IPS-NIHi11 (cell line): ENCODE measurements at places on chromosomes 1 and 21.

DNA sequence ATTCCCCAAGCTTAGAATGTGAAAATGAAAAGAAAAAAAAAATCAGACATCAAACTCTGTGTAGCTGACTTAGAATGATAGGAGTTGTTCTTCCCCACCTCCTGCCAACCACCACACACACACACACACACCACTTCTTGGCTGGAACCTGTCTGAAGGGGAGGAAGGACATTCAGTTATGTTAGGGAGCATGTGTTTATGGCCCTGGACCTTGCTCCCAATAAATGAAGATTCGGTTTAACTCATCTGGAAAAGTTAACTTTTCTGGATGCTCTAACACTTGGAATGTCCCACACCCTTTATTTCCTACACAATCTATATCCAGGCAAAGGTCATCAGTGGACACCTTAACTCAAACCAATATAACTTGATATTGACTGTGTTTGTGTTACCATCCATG, 112.4 kb downstream of the DAB1 start:
- no peak for DNase-seq

DNA sequence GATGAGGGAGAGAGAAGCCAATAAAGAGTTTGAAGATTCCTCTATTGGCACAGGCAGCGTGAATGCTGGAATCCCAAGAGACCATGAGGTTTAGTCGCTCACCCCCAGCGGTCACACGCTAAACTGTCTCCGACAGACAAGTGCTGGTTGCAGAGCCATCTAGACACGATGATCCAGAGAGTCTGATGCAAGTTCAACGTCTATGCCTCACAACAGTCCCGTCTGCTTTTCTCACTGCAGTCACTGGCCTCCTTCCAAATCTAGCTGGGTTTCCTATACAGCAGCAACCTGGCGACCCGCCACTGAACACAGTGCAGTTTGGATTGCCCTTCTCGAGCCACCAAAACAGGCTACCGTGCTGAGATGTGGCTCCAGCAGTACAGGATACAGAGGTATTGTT, 98.6 kb upstream of the KRTAP19-8 start:
- DNase-seq, result no peak

DNA sequence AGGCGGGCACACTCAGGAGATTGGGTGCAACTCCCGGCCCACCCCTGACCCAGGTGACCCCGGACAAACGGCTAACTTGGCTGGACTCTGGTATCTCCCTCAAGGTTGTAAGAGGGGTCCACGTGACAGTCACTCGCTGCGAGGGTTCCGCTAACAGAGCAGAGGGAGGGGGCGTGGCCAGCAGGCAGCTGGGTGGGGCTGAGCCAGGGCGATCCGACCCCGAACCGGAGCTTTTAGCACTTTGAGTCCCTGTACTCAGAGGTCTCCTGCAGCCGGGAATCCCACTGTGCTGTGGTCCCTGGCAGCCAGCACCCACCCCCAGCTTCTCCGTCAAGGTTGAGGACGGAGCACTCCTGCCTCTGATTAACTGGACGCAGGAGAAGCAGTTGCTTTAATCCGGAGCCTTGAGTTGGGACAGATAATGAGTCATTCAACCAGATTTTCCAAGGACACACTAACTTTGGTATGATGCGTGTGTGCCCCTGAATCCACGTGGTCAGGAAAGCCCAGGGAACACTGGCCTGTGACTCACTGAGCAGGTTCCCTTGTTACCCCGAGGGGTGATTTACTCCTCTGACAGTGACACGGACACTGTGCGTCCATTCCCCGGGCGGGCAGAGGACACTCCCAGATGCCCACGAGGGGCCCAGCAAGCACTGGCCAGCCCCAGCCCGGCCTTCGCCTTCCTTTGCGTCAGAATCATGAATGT, 16.8 kb downstream of the TRPM2 start:
- DNase-seq, result peak; percentile 87

DNA sequence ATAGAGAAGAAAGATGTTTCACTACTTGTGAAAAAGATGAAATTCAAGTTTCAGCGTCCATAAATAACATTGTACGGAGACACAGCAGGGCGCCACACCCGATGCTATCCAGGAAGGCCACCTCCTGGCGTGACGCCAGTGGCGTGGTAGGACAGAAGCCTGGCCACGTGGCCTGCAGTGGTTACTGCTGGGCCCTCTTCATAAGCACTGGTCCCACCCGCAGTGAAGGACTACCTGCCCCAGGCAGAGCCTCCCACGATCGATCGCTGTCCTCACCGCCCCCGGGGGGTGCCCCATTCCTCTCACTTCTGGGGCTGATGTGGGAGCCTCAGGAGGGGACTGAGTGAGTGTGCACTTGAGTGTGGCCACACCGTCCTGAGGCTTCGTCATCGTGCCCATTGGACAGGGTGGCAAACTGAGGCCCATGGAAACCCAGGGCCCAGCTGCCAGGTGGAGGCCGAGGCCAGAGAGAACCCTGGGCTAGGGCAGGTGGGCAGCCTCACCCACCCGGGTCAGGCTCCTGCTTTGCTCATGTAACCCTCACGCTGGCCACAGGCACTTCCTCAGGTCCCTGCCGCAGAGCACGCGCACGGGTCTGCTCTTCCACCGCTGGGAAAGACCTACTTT, 11.7 kb upstream of the HES5 start:
- DNase-seq, result no peak

GRCh38 chr1:222413436-222413835, 134.5 kb downstream of the HHIPL2 start:
- DNase-seq, result no peak

GRCh38 chr21:24955275-24955961, 651.9 kb downstream of the MRPL39 start:
- no peak for DNase-seq

GRCh38 chr21:28740125-28740524, 252.6 kb downstream of the LTN1 start:
- no peak for DNase-seq

- no peak for DNase-seq
These were observed 1.8 kb downstream of the KPRP start for GRCh38 chr1:152759453-152760173.

DNA sequence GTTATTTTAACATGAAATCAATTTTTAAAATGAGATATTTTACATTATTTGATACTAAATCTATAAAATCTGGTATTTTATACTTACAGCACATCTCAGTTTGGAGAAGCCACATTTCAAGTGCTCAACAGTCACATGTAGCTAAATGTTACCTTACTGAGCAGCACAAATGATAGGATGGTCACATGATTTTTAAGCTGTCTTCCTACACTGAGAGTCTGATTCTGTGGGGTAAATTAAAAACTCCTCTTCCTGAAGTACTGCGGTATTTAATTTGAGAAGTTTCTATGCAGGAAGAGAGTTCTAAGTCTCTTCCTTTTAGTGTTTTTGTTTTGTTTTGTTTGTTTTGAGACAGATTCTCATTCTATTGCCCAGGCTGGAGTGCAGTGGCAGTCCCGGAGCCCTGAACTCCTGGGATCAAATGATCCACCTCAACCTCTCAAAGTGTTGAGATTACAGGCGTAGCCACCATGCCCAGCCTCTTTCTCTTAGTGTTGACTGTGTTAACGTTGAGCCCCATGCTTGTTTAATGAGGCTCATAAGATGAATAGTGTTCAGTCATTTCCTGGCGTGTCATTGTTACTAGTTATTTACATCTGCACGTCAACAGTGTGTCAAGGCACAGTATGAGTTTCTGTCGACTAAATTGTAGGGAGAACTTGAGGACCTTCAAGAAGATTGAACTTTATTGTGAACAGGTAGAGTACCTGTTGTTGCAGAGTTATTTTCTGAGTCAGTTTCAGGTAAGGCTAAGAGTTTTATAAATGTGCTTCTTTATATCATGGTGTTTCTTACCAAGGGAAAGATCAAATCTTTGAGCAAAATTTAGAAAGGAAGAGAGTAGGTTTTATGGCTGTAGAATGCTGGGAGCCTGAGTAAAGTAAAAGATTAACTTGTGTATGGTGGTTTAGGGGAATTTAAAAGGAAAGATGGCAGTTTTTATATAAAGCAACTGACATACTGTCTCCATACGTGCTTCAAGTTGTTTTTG, 3.3 kb downstream of the CNST start:
- no peak for DNase-seq

DNA sequence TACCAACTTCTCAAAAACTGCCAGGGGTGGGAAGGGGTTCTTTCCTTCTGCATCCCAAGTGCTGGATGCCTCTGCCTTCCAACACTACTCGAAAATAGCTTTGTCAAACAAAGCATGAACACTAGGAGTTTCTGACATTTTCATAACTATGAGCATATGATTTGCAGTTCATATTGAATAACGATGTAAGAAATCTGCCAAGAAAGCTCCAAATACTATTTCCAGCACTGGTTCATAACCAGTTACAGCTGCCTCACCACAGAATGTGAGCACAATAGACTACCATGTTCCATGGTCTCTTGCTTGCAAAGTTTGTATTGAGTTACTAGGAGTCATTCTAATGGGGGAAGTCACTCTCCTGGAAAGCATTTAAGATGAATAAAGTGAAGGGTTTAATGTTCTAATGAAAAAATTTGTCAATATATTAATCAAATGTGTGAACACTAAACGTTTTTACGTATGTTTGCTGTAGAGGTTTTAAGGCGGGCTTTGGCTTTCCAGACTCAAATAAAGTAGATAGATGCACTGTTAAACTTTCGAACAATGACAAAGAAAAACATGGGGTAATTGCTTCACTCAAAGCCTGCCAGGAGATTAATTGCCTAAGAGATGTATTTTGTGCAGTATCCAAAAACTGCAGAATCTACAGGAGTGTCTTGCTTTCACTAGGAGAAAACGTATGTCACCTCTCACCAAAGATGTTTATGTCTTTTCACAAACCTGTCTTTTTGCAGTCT, 78.6 kb upstream of the UBE2U start:
- no peak for DNase-seq

DNA sequence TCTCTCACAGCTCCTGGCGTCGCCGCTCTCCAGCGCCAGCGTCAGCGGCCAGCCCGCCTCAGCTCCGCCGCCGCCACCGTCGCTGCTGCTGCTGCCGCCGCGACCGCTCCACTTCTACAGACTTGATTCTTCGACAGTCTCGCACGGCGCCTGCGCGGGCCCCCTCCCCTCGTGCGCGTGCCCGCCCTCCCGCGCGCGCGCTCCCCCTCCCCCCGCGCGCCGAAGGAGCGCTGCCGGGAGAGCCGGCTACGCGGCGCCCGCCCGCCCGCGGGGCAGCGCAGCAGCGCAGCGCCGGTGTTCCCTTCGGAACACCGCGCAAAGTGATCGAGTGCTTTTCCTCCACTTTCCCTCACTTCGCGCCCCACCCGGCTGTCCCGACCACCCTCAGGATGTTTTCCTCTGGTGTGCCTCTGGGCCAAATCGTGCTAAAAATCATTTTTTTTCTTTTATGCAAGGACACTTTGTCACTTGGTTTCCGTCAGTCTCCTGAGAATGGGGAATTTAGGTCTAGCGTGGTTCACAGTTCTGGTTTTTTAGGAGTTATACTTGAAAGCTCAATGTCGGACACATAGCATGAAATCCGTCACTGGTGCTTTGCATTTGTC, at the start of gene IRF2BP2:
TSS of gene IRF2BP2 (minus strand) at position 118 of the 605 bp plus-strand sequence. CDS start 684 bp downstream, outside the sequence.
- peak; percentile 89 for DNase-seq
